ENCODE measurements at places on chromosomes 16 and 17.

GRCh38 chr16:13402601-13403000, 501.2 kb downstream of the SHISA9 start:
- DNase-seq = no peak

DNA sequence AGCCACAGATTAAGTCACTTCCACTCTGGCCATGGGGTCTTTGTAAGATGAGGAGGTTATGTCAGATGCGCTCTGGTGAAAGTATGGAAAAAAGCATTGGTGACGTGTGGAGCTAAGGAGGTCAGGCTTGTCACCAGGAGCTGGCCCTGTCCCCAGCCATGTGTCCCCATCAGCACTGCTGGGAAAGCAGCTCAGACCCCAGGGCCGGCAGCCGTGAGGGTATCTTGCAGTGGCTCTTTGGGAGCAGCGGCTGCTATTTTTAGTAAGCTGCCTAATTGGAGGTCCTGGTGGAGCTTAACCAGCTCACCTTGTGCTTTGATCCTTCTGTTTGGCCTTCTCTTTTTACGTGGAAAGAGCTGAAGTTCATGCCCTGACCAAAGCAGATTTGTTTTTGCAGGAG, 60.9 kb downstream of the MPRIP start:
- DNase-seq = no peak

DNA sequence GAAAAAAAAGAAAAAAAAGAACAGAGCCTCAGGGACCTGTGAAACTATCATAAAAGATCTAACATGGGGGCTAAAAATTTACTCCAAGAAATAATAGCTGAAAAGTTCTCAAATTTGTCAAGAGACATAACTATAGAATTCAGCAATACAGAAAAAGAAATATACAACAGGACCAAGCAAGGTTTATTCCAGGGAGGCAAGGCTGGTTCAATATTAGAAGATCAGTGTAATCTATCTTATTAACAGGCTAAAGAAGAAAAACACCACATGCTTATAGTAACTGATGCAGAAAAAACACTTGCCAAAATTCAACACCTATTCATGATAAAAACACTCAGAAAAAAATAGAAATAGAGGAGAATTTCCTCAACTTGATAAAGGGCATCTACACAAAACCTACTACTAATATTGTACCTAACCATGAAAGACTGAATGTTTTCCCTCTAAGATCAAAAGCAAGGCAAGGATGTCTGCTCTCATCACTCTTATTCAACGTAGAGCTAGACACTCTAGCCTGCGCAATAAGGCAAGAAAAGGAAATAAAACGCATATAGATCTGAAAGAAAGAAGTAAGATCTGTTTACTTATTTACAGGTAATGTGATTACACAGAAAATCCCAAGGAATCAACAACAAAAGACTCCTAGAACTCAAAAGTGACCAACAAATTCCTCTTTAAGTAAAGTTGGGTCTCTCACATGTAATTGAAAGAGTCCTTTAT, 1.2 kb upstream of the ACSM3 start:
- no peak for DNase-seq

GRCh38 chr17:1120596-1121441, 59.0 kb downstream of the ABR start:
- no peak for DNase-seq

GRCh38 chr16:49061137-49061714, 220.4 kb downstream of the CBLN1 start:
- no peak for DNase-seq
